Putamen (tissue), 1 donor: ENCODE measurements at places on chromosomes 13 and 19.

- DNase-seq = no peak
These were observed 454 bp downstream of the TIMM44 start for GRCh38 chr19:7942981-7943443.

DNA sequence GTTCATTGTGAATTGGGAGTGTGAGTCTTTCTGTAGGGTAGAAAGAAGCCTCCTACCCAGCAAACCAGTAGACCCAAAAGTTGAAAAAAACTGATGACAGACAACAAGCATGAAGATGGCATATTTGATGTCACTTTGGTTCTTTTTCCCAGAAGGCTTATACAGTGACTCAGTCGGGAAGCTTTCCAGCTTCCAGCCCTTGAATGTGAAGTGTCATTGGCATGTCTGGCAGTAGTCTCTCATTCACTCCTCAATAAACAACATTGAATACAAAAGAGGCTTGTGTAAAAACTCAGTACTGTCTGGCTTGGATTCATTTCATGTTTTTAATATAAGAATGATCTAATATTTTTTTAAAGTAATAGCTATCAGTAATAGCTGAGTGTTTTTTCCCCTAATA, 68.7 kb downstream of the IPO5 start:
- peak; percentile 73 for DNase-seq

- DNase-seq = no peak
These were observed 592.6 kb downstream of the TBC1D4 start for GRCh38 chr13:74889321-74889720.

DNA sequence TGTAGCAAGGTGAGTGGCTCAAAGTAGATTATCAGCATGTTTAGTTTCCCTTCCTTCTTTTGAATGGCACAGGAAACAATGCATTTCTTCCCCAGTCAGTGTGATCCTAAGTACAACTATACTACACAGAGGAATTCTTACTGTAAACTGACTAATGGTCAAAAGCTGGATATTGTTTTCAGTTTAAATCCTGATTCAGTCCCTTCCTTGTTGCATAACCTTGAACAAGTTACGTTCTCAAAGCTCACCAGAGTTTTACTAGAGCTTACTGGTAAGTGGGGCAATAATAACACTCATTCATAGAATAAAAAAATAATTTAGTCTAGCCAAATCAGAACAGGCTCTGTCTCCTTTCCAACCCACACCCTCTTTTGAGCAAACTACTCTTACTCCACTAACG, 180.1 kb downstream of the POSTN start:
- no peak for DNase-seq

DNA sequence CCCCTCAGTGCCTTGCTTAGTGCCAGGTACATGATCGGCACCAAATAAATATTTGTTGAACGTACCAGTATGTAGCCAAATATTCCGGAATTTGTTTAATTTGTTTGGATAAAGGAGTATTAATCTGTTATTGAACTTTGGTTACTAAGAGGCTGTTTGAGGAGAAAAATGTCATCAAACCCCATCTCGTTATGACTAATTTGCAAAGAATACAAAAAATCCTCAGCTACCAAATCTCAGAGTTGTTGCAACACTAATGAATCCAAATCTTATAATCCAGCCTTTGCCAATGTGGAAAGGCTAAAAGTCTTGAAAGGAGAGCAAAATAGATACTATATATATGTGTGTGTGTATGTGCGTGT, 79.5 kb downstream of the KLF5 start:
- DNase-seq = no peak

DNA sequence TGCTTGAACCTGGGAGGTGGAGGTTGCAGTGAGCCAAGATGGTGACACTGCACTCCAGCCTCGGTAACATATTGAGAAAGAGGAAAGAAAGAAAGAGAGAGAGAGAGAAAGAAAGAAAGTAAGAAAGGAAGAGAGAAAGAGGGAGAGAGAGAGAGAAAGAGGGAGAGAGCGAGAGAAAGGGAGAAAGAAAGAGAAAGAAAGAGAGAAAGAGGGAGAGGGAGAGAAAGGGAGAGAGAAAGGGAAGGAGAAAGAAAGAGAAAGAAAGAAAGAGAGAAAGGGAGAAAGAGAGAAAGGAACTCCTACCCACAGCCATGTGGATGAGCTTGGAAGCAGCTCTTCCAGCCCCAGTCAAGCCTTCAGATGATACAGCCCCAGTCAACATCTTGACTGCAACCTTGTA, 46.7 kb downstream of the ZNRF4 start:
- no peak for DNase-seq

GRCh38 chr19:11576227-11576626, 1.2 kb downstream of the ACP5 start:
- no peak for DNase-seq

GRCh38 chr19:15421136-15421695, 2.4 kb upstream of the AKAP8L start:
- DNase-seq = no peak
